ENCODE measurements at places on chromosomes 6 and 20. TPM values are rescaled to one million over a fixed set of nuclear protein-coding genes. Genes with fewer than 3 reads are reported as not detected.

HCK gene
- total RNA-seq, result not detected

TMEM181 gene
- 28.9 TPM for total RNA-seq

CCM2L gene
- total RNA-seq, result not detected

TCP11 gene
- total RNA-seq, result not detected

BMP5 gene
- 0.16 TPM for total RNA-seq

Measured in bronchial smooth muscle cell (primary cell).